SK-N-SH (cell line): ENCODE measurements at places on chromosomes 6 and 20. TPM values are rescaled to one million over a fixed set of nuclear protein-coding genes. Genes with fewer than 3 reads are reported as not detected.

CDSN gene
- 0.02 TPM in 1 of 2 replicates, not detected in the other for polyA plus RNA-seq

VWA7 gene
- 0.45 and 0.56 TPM in 2 replicates for polyA plus RNA-seq

RSPO4 gene
- 0.03 TPM in 1 of 2 replicates, not detected in the other for polyA plus RNA-seq

PIGT gene
- 144 and 149 TPM in 2 replicates for polyA plus RNA-seq

ID4 gene
- polyA plus RNA-seq: 4.0 and 4.9 TPM in 2 replicates

BCL2L1 gene
- polyA plus RNA-seq: 99.9 and 103 TPM in 2 replicates

GGTLC1 gene
- not detected in 2 replicates for polyA plus RNA-seq

SLC32A1 gene
- not detected in 2 replicates for polyA plus RNA-seq

DNA sequence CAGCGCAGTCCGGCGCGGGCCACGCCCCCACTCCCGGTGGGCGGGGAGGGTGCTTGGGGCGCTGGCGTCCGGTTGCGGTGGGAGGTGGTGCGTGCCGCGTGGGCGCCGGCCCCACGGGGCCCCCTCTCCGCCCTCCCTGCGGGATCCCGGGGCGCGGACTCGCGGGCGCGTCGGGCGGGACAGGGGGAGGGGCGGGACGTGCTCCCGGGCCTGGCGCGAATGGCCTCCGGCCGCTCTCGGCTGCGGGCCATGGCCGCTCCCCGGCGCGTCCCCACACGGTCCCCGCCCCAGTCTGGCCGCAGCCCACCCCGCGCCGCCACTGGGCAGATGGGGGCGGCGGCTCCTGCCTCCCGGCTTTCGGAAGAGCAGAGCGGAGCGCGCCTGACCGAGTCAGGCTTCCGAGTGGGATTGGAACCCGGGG lies 771 bp upstream of the PPP1R3G start:
- H3K27me3 ChIP-seq: no peaks in the 10 kb centered on the region
- H3K27ac ChIP-seq: no peak overlapping the region
- peak overlapping the region; percentile 52 for H3K4me3 ChIP-seq
- DNase-seq: peak; percentile 72
- H3K4me1 ChIP-seq: no peaks in the 10 kb centered on the region

DNA sequence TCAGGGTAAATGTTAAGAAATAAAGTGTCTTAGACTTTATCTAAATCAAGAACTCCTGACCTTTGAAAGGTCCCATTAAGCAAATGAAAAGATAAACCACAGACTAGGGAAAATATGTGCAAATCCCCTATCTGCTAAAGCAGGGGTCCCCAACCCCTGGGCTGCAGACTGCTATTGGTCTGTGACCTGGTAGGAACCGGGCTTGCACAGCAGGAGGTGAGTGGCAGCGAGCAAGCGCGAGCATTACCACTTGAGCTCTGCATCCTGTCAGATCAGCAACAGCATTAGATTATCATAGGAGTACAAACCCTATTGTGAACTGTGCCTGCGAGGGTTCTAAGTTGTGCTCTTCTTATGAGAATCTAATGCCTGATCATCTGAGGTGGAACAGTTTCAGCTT lies 42.4 kb downstream of the LCA5 start:
- no peak overlapping the region for H3K4me3 ChIP-seq
- no peak overlapping the region for H3K27ac ChIP-seq
- no peak for DNase-seq
- no peaks in the 10 kb centered on the region for H3K27me3 ChIP-seq
- H3K4me1 ChIP-seq: no peaks in the 10 kb centered on the region

GRCh38 chr6:107540465-107540857 lies 50.5 kb downstream of the SOBP start:
- peaks cover 42% of the 10 kb centered on the region for H3K4me1 ChIP-seq
- no peaks in the 10 kb centered on the region for H3K36me3 ChIP-seq
- no peak for DNase-seq
- no peaks in the 10 kb centered on the region for H3K27me3 ChIP-seq

GRCh38 chr20:48220033-48220633 lies 434.9 kb upstream of the SULF2 start:
- H3K27me3 ChIP-seq: no peaks in the 10 kb centered on the region
- no peaks in the 10 kb centered on the region for H3K36me3 ChIP-seq
- no peaks in the 10 kb centered on the region; the same call in 1 of the 2 replicates for H3K4me1 ChIP-seq
- DNase-seq: no peak
- no peak overlapping the region for H3K27ac ChIP-seq

DNA sequence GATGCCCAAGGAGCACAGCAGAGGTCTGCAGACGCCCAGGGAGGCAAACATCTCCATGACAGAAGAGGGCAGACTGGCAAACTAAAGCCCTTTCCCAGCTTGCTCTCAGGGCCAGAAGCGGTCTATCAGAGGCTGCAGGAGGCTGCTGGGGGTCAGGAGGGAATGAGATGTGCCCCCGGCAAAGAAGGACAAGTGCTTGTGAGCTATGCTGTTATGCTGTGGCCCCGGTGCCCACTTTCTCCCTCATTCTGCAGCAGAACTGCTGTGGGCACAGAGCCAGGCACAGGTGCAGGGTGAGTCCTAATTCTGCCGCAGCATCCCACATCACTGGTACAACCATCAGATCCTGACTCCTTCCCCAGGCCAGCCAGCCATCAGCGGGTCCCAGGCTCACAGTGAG lies 46.4 kb downstream of the LRFN2 start:
- no peak for DNase-seq
- H3K27me3 ChIP-seq: no peaks in the 10 kb centered on the region
- H3K4me1 ChIP-seq: peaks cover 54% of the 10 kb centered on the region; the same call in 1 of the 2 replicates
- H3K27ac ChIP-seq: no peak overlapping the region
- no peaks in the 10 kb centered on the region for H3K36me3 ChIP-seq

DNA sequence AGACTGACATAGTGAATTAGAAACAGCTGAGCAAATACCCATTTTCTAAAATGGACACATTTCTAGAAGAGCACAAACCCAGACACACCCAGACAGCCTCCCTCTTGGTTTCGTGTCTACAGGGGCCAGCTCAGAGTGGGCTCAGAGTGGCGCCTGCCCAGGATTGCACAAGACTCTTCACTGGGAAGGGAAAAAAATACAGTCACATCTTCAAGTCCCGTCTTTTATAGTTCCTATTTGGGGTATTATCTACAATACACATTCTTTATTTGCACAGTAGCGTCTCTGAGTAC lies 246.1 kb upstream of the AFDN start:
- H3K4me3 ChIP-seq: no peak overlapping the region
- no peaks in the 10 kb centered on the region for H3K36me3 ChIP-seq
- H3K27me3 ChIP-seq: no peaks in the 10 kb centered on the region
- no peak for DNase-seq
- H3K4me1 ChIP-seq: no peaks in the 10 kb centered on the region

- no peaks in the 10 kb centered on the region for H3K4me1 ChIP-seq
- H3K27me3 ChIP-seq: no peaks in the 10 kb centered on the region
- no peak overlapping the region for H3K27ac ChIP-seq
- DNase-seq: peak; percentile 23
Observed at GRCh38 chr6:23086100-23086499, 516.7 kb downstream of the HDGFL1 start.

DNA sequence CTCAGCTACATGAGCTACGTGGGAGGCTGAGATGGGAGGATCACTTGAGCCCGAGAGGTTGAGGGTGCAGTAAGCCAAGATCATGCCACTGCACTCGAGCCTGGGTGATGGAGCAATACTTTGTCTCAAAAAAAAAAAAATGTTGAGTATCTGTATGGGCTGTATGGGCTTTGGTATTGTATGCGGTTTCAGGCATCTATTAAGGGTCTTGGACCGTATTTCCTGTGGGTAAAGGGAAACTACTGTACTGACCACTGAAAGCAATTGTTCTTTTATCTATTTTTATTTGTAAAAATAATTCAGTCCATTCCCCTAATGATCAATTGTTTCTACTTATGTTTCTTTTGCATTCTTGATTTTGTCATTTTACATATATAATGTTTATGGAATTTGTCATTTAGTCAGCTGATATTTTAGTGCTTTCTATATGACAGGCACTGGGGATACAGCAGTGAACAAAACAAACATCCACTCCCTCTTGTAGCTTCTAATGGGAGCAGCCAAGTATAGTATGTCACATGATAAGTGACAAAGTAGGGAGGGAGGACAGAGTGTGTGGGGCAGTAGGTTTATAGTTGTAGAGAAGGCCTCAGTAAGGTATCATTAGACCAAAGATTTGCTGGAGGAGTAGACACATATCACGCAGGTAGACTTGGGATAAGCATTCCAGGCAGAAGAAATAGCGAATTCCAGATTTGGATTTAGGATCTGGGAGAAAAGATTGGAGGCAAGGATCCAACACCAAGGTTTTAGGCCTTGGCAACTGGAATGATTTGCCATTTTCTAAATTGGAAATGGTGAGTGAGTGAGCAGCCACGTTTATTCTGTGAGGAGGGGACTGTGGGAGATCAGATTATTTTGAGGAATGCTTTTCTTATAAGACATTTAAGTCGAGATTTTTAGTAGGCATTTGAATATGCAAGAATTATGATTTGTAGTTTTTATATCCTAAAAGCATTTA lies 6.0 kb downstream of the PCMT1 start:
- no peak overlapping the region for H3K27ac ChIP-seq
- H3K27me3 ChIP-seq: no peaks in the 10 kb centered on the region
- no peak for DNase-seq
- no peaks in the 10 kb centered on the region for H3K36me3 ChIP-seq

- no peaks in the 10 kb centered on the region for H3K27me3 ChIP-seq
- H3K4me1 ChIP-seq: peaks cover 26% of the 10 kb centered on the region
- no peaks in the 10 kb centered on the region for H3K36me3 ChIP-seq
- H3K27ac ChIP-seq: no peak overlapping the region
- H3K4me3 ChIP-seq: no peak overlapping the region
- DNase-seq: no peak
Observed at GRCh38 chr20:25539742-25540672, 45.3 kb downstream of the NINL start.

DNA sequence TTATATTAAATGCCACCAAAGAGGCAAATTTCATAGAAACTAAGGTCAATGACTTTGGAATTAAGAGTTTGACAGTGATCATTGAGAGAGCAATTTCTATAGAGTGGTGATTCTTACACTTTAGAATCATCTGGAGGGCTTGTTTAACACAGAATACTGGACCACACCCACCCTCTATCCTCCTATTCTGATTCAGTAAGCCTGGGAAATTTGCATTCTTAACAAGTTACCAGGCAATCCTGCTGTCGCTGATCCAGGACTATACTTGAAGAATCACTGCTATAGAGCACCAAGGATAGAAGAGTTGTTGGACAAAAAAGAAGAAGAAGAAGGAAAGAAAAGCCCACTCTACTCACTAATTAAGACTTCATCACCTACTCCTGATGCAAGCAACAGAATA lies 21.3 kb upstream of the TBX18 start:
- no peak overlapping the region for H3K4me3 ChIP-seq
- peaks cover 31% of the 10 kb centered on the region for H3K27me3 ChIP-seq
- no peaks in the 10 kb centered on the region for H3K4me1 ChIP-seq
- no peaks in the 10 kb centered on the region for H3K36me3 ChIP-seq
- no peak overlapping the region for H3K27ac ChIP-seq
- DNase-seq: no peak

DNA sequence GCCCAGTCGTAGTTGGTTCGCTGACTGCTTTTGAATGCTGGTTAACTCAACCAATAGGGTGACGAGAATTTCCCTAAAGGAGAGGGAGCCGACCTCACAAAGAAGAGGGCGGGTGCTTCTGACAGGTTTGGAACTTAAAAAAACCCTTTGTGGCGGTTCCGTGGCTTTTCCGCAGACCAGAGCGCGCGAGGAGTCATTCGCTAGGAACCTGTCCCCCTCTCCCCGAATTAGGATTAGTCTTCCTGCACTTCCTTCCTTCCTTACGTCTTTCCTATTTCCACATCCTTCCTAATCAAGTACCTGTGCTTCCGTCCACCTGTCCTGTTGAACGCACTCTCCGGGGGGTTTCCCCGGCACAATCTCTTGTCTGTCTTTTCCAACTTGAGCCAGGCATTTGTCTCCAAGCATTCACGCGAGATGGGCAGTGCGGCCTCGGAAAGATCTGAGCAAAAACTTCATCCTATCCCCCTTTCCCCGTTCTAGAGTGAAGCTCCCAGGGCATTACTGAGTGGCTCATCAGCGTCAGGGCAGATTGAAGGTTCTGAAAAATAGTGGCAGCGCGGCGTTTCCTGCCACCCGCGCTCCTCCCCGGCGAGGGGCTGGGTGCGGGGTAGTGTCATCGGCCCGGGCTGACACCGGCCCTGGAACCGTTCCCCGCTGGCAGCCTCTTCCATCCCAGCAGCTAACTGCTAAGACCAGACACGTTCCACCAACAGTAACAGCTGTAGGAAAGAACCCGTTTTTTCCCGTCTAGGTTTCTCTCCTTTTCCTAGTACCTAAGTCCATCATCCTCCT lies 1.5 kb upstream of the STXBP5 start:
- H3K4me1 ChIP-seq: no peaks in the 10 kb centered on the region; the same call in none of the 2 replicates
- H3K4me3 ChIP-seq: peak overlapping the region; percentile 81
- DNase-seq: peak; percentile 87
- peak overlapping the region; percentile 95 for H3K27ac ChIP-seq
- H3K27me3 ChIP-seq: no peaks in the 10 kb centered on the region

- no peak overlapping the region for H3K4me3 ChIP-seq
- no peaks in the 10 kb centered on the region for H3K27me3 ChIP-seq
- H3K36me3 ChIP-seq: no peaks in the 10 kb centered on the region
- H3K4me1 ChIP-seq: no peaks in the 10 kb centered on the region; the same call in 1 of the 2 replicates
- no peak for DNase-seq
Observed at GRCh38 chr6:67248077-67248476, 1387.0 kb upstream of the ADGRB3 start.

GRCh38 chr6:68633972-68634725 lies 933 bp upstream of the ADGRB3 start:
- peak overlapping the region; percentile 64 for H3K4me3 ChIP-seq
- peaks cover 5% of the 10 kb centered on the region; the same call in 1 of the 2 replicates for H3K27me3 ChIP-seq
- no peaks in the 10 kb centered on the region for H3K4me1 ChIP-seq

- H3K4me3 ChIP-seq: no peak overlapping the region
- no peaks in the 10 kb centered on the region for H3K36me3 ChIP-seq
- no peak for DNase-seq
- no peaks in the 10 kb centered on the region for H3K4me1 ChIP-seq
Observed at GRCh38 chr20:46213946-46214823, 94.1 kb downstream of the CDH22 start.

GRCh38 chr20:59735917-59736316 lies 131.6 kb downstream of the PHACTR3 start:
- no peak overlapping the region for H3K4me3 ChIP-seq
- no peaks in the 10 kb centered on the region for H3K27me3 ChIP-seq
- H3K36me3 ChIP-seq: no peaks in the 10 kb centered on the region
- H3K4me1 ChIP-seq: no peaks in the 10 kb centered on the region

- DNase-seq: no peak
- no peaks in the 10 kb centered on the region for H3K36me3 ChIP-seq
- no peaks in the 10 kb centered on the region for H3K4me1 ChIP-seq
- no peaks in the 10 kb centered on the region; the same call in 1 of the 2 replicates for H3K27me3 ChIP-seq
Observed at GRCh38 chr6:131017962-131018361, 45.1 kb downstream of the EPB41L2 start.

DNA sequence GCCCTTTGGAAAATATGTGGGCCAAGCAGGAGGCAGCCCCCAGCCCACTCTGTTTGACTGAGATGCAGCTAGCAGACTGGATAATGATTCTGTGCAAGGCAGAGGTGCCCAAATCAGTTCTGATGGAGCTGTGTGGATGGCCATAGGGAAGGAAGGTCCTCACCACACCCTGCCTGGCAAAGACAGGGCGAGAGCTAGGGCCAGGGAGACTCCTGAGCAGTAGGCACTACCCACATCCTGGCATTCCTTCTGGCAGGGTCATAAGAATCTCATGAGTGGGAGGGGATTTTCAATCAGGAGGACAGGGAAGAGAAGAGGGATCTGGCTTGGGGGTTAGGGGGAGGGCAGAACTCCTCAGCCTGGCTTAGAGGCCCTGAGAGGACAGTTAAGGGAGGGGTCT lies 18.6 kb upstream of the TREM2 start:
- no peak overlapping the region for H3K4me3 ChIP-seq
- H3K27me3 ChIP-seq: peaks cover 10% of the 10 kb centered on the region; the same call in 1 of the 2 replicates
- H3K27ac ChIP-seq: no peak overlapping the region
- no peaks in the 10 kb centered on the region for H3K36me3 ChIP-seq
- H3K4me1 ChIP-seq: no peaks in the 10 kb centered on the region
